GM19239 (cell line): ENCODE measurements at places on chromosomes 7 and 10.

GRCh38 chr7:125878235-125878956 lies 948.8 kb upstream of the POT1 start:
- no peak for DNase-seq

DNA sequence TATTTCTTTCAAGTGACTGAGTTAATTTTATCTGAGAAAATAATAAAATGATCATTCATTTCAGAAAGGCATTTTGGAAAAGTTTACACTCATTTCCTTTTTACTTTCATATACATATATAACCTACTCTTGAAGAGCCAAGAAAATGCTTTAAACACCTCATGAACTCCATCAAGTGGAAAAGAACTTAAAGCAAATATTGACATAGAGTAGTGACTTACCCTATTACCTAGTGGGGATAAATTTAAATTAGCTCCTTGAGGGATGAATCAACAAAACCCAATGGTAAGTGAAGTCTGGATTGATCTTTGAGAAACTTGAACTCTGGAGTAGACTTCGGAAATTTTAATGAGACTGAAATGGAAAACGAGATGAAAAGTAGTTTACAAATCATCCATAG lies 88.6 kb downstream of the TMEM26 start:
- no peak for DNase-seq

GRCh38 chr10:112991888-112992491 lies 41.9 kb downstream of the TCF7L2 start:
- DNase-seq, result no peak

DNA sequence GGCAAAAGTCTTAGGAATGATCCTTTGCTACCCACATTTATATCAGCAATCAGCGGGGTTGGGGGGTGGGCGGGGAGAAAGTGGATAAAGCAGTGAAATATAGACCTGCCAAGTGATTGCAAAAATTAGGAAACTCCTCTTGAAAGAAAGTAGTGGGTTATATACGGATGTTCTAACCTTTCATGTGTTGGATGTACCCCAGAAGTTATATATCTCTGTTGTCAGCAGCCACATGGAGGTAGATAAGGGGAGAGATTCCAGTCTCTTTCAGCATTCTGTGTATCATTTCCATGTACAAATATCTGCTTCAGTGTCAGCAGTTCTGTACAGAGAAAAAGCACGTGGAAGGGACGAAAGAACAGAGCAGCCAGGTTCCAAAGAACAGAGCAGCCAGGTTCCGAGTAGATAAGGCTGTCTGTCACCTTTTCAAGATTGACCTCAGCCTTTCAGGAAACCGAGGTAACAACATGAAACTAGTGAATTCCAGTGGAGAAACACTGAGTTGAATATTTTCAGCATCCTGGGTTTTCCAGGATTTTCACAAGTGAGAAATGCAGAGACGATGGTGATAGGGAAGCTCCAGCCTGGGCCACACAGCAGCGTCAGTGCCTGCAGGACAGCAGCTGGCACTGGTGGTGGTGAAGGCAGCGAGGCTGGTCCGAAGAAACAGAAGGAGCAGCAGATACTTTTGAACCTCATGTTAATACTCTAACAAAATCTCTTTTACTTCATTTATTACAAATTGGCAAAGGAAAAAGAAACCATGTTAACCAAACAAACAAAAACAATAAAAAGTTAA lies 212.3 kb downstream of the C7orf25 start:
- DNase-seq, result no peak

DNA sequence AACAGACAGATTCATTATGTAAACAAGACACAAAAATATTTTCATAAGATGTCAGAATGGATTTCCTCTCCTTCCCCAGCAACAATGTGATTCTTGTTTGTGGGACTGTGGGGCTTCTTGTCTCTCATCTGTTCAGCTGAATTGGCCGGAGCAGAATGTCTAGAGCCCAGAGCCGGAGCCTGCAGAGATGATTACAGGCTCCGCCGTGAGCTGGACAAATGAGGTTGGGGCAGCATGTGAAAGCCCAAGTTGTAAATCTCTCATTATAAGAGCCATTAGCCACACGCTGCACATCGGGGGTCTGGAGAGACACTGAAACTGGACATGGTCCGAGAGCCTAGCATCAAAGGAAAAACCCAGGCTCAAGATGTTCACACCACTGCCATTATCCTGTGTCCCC lies 137.0 kb upstream of the ADAM12 start:
- no peak for DNase-seq

DNA sequence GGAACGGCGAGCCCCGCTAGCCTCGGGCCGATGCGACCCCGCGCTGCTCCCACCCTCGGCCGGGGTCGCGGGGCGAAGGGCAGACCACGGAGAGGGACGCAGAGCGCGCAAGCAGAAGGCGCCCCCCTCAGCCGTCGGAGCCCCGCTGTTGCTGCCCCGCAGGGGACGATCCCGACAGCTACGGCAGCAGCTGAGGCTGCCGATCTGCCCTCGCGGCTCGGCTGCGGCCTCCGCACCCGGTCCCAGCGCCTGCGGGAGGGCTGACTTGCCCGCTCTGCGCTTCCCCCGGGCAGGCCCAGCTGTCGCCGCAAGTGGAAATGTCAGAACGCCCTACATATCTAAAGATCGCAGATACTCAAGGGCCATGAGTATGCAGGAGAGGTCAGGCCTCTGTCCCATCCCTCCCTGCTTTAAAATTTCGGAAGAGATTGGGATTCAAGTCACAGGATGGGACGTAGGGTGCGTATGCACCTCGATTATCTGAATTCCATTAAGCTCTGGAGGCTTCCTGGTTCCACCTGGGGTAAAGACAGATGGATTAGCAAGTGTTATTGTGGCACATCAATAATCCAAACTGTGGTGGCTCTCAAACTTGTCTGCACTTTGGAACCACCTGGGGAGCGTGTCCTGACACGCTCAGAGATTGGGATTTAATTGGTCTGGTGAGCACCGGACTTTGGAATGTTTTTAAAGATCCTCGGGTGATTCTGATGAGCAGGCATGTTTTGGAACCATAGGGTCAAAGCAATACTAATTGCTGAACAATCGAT lies at the start of gene CRPPA:
TSS of gene CRPPA (minus strand) at position 206 of the 770 bp plus-strand sequence. CDS start 216 bp downstream, outside the sequence.
- peak; percentile 3 for DNase-seq

DNA sequence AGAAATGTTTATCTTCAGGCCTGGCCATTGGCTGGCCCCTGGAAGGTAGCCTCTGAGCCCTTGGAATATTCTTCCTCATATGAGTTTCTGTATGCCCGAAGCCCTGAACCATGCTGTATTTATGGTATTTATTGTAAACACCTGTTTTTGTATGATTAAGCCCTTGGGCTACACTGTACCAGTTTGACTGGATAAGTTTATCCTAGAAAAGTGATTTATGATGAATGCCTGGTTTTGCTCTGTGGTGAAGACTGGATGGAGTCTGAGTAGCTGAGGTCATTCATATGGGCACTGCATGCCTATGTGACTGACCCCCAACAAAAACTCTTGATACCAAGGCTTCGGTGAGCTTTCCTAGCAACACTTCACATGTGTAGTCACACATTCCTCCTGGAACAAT lies 66.7 kb downstream of the CASD1 start:
- DNase-seq, result no peak

DNA sequence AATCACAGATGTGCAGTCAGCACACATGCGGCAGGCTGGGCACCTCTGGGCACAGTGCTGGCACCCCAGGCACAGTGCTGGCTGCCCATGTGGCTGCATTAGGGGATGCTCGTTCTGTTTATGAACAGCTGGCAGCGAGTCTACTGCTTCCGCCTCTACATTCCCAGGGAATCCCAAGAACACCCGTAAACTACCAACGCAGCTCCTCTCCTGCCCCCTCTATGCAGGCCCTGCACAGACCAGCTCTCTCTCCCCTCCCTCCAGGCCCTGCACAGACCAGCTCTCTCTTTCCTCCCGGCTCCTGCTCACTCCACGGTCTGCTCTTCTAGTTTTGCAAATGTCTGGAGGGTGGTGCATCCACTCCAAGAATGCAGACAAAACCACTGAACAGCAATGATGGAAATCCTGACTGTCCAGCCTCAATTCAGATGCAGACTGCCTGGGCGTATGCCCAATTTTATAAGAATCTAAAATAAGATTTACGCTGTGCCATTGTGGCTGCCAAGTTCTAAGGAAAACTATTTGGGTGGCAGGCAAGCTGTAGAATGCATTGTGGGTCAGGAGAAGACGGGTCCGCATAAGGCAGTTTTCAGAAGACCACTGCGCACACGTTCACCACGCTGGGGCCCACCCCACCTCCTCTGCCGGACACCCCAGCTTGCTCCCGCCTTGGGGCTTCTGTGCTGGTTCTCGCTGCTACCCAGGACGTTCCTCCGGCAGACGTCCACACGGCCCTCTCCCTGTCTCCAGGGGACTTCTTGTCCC lies 234.6 kb downstream of the ZMYND11 start:
- DNase-seq, result no peak

DNA sequence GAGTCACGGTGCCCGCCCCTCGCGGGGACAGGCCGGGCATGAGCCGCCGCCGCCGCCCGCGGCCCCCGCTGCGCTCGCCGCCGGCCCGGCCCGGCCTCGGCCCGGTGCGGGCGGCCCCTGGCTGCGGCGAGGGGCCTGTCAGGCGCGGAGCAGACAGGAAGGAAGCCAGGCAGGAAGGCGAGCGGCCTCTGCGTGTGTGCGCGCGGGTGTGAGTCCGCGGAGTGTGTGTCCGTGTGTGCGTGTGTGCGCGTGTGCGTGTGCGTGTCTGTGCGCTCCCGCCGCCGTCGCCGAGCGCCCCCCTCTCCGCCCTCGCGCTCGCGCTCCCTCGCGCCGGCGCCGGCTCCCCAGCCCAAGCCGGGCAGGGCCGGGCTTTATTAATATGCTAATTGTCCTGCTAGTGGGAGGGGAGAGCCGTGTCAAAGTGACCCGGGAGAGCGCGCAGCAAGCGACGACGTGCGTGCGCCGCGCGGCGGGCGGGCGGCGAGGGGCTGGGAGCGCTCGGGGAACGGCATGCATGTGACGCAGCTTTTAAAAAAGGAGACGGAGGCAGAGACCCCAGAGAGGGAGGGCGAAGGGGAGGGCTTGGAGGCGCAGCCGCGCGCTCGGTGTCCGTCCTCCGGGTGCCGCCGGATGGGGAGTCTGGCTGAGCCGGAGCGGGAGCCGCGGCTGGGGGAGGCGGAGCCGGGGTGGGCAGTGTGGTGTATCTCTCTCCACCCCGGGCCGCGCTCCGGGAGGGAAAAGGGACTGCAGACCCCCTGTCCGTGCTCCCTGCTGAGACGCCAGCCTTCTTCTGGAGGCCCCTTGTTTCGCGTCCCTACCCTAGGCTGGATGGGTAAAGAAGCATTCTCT lies at the start of gene LDB1:
TSS of gene LDB1 (minus strand) at position 227 of the 849 bp plus-strand sequence. CDS start 258 bp downstream, outside the sequence.
- peak; percentile 80 for DNase-seq

DNA sequence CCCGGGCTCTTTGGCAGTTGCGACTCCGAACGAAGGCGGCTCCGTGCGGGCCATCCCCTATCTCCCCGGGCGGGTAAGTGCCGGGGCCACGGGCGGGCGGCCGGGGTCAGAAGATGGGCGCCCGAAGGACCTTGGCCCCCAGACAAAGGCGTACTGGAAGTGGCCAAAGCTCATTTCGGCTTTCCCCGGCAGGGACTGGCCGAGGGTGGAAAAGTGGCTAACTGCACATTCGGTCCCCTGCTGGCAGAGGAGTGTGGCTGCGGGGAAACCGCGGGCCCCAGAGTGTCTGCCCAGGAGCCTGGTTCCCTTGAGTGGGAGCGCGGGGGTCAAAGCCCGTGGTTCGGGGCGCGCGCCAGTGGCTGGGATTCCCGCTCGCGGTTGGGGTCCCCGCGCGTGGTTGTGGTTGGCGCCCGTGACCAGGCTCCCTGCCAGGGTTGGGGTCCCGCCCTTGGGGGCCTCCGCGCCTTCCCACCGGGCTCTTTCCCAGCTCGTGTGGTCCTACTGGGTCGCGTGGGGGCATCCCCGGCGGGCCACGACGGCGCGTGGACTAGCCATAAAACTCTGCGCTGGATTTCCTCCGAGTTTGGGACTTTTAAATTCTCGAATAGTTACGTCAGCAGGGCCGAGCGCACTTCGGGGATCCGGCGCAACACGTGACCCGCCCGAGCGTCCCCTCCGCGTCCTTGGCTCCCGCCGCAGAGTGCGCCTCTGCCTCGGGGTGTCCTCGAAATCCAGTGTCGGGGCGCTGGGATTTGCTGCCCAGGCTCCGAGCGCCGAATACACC lies 124.4 kb downstream of the TACC2 start:
- peak; percentile 61 for DNase-seq

DNA sequence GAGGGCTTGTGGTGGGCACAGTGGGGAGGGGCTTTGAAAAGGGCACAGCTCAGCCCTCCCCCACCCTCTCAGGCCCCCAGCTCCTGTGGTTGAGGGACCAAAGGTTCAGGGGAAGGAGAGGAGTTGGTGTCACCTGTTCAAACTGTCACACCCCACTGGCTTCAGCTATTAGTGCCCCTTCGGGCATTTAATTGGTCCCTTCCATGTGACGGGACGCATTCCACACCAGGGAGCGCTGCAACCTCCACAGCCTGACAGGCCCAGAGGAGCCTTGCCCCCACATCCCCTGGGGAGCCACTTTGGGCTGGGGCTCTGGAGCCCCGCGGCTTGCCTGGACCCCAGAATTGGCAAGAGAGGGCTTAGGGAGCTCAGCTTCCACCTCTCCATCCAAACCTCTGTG lies 75.7 kb downstream of the C10orf105 start:
- no peak for DNase-seq
